Endothelial cell of coronary artery (primary cell): ENCODE measurements at places on chromosomes 12 and 14. TPM values are rescaled to one million over a fixed set of nuclear protein-coding genes. Genes with fewer than 3 reads are reported as not detected.

POTEG gene
- total RNA-seq = not detected in 2 replicates

SRRM4 gene
- not detected in 2 replicates for total RNA-seq

C3AR1 gene
- 0.09 and 0.28 TPM in 2 replicates for total RNA-seq

ANO4 gene
- total RNA-seq = under 0.01 and 0.94 TPM in 2 replicates

HVCN1 gene
- total RNA-seq = 3.3 and 6.0 TPM in 2 replicates

PCED1B gene
- total RNA-seq = 0.45 and 0.66 TPM in 2 replicates

FBLN5 gene
- 0.90 and 11.2 TPM in 2 replicates for total RNA-seq

KRT82 gene
- not detected in 2 replicates for total RNA-seq

RHOJ gene
- 96.6 and 112 TPM in 2 replicates for total RNA-seq
